Fibroblast of the aortic adventitia (primary cell): ENCODE measurements at places on chromosomes 1 and 21. TPM values are rescaled to one million over a fixed set of nuclear protein-coding genes. Genes with fewer than 3 reads are reported as not detected.

GRCh38 chr1:91680556-91681155, 180.0 kb downstream of the CDC7 start:
- DNase-seq = no peak

GRCh38 chr1:24103408-24103807, 8.5 kb downstream of the MYOM3 start:
- no peak for DNase-seq

DNA sequence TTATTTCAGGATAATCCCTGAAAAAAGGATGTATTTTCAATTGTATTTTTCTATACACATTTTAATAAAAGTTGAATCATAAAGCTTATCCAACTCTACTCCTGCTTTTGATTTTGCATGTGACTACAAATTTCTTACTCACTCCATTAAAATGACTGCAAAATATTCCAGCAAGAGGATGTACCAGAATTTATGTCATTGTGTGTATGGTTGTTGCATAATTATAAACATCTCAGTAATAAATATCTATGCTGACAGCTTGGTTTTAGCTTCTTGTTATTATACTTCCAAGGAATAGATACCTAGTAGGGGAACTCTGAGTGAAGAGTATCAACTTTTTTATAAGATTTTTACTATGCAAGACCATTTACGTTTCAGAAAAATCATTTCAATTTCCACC, 463.2 kb upstream of the RUNX1 start:
- DNase-seq = no peak

DNA sequence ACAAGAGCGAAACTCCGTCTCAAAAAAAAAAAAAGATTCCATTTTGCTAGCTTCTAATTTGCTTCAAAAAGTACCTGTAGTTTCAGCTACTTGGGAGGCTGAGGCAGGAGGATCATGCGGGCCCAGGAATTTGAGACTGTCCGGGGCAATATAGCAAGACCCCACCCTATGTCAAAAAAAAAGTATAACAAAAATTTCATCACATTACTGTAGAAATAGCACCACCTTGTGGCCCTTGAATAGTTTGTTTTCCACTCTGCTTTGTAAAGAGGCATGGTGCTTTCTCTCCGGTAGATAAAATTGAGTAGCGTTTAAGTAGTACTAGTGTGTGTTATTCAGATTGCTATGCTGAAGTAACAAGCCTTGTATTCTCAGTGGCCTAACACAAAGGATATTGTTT, 18.2 kb upstream of the MSTO1 start:
- peak; percentile 84 for DNase-seq

- DNase-seq = no peak
Measured at GRCh38 chr1:156165083-156165482, 11.7 kb downstream of the SEMA4A start.

Gene SYPL2
- total RNA-seq = 0.25 and 1.7 TPM in 2 replicates

DNA sequence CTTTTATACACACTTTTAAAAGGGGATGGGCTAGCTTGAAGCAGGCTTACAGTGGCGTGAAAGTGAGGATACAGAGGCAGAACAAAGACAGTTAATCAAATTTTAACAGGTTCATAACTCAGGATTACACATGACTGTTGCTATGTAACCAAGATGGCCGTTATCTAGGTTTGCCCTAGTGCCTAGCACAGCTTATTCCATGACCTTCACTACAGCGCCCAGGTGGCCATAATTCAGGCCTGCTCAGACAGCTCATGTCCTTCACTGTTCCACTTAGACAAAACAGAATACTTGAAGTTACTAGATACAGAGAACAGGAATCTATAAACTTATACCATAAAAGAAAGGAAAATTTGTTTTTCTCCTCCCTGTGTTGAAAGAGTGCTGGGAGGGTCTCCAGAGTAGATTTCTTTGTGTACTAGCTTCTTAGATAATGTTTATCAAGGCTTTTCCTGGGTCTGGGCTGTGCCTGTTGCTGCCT, 6.2 kb upstream of the SPRR2F start:
- no peak for DNase-seq

GRCh38 chr21:15669247-15669646, 60.5 kb upstream of the USP25 start:
- DNase-seq = peak; percentile 35

Gene TMPRSS3
- total RNA-seq = not detected in 2 replicates

DNA sequence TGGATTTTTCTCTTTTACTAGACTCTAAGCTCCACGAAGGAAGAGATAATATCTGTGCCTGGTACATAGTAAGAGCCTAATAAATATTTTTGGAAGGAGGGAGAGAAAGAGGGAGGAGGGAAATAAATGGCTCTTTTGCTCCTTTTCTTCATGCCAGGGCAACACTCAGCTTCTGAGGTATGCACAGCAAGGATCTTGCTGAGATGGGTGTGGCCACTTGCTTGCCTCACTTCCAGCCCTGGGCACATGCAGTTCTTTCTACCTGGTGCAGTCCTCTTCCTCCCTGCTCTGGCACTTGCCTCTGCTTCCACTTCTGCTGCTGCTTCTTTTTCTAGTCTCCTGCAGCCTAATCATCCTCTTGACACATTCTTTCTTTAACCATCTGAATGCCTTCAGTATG, 148.1 kb downstream of the FGGY start:
- peak; percentile 67 for DNase-seq

DNA sequence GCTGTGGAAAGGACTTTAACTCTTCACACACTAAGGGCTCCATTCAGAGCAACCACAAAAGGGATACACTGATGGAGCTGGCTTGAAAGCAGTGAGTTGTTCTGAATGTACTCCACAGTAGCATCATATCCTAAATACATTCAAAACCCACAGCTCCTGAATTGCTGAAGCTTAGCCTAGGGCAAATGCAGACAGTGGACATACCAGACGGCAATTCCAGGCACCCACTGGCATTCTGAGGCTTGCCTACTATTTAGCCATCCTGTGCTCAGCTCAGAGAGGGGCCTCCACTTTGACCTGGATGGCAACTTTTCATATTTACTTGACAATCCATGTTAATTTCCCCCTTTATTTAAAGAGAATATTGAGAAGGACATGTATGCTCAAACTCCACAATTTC, 303.5 kb downstream of the NTNG1 start:
- no peak for DNase-seq

DNA sequence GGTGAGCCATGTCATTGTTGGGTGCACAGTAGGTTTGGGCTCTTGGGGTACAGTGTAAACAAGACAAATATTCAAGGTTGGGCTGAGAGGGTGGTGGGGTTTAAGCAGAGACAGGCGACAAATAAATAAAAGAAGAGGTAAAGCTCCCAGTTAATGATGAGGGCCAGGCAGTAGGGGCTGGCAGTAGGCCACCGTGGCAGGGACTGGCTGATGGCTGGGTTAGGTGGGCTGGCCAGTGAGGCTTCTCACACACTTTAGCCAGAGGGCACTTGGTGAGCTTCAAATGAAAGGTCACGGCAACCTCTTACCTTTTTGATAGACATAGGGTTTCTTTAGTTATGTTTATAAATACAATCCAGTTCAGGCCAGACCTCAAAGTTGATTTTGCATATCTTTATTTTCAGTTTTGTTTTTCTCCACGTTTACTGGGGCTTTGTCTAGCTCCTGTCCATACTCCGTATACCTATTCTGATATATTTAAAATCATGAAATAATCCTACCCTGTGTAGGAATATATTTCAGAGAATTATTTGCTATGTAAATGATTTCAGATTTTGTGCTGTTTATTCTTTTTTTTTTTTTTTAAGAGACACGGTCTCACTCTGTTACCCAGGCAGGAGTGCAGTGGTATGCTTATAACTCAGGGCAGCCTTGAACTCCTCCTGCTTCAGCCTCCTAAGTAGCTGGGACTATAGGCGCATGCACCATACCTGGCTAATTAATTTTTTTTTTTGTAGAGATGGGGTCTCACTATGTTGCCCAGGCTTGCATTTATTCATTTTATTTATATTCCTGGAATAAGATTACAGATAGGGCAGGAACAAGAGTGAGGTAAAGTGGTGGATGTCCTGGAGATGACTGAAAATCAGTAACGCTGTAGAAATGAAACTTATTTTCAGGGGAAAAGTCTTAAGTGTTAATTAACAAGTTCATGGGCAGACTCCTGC, 122.7 kb downstream of the RYR2 start:
- DNase-seq = no peak

DNA sequence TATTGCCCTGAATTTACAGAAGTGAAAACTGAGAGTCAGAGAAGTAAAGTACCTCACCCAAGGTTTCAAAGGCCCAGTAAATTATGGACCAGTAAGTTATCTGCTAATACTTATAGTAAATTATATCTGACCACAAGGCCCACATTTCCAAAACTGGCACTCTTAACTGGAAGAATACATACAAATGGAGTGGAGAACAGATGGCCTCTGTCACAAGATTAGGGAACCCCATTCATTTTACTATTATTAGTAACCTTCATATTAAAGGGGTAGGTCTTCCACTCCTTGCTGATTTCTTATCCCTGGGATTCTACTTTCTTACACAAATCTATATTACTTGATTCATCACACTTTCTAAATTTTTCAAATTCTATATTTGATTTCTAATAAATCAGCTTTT, 588.8 kb downstream of the NEGR1 start:
- DNase-seq = no peak

DNA sequence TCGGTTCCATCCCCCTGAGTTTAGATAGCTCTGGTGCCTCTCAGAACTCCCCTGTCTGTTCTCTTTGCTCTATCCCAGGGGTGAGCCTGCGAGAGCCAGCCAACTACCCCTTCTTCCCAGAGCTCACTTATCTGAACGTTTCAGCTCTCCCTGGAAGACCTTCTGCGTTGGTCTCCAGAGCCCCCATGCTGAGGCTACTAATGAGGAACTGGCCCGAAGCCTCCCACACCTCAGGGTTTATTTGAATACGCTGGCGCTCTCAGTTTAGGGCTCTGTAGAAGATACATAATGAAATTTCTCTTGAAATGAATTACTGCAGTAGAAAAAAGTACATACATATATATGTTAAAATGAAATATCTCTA, 43.5 kb downstream of the TCEANC2 start:
- no peak for DNase-seq

Gene OR2T11
- total RNA-seq = not detected in 2 replicates

Gene TMEM82
- not detected in 2 replicates for total RNA-seq

Gene VHLL
- total RNA-seq = not detected in 2 replicates

Gene SPRR1A
- not detected in 2 replicates for total RNA-seq

GRCh38 chr1:57307392-57308170, 116.3 kb downstream of the DAB1 start:
- DNase-seq = no peak

- no peak for DNase-seq
Measured at GRCh38 chr21:39097335-39097861, 85.9 kb downstream of the PSMG1 start.

DNA sequence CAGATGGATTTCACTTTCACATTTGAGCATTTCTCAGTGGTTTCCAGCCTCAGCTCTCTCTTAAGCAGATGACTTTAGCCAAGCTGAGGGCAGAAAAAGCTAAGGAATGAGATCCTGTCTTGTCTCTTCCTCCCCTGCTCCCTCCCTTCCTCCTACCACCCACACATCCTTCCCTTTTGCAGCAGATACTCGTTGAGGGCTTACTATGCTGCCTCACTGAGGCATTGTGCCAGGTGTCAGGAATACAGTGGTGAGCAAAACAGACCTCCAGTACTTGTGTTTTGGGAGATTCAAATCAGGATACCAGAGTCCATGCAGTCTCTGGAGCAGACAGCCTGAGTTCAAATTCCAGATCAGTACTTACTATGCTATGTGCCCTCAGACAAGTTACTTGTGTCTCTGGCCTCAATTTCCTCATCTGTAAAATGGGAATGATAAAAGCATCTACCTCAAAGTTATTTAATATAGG, 43.2 kb downstream of the KIF26B start:
- DNase-seq = peak; percentile 78

- peak; percentile 95 for DNase-seq
Measured at GRCh38 chr1:183942933-183943693, 94.4 kb downstream of the COLGALT2 start.

- DNase-seq = no peak
Measured at GRCh38 chr1:11280719-11281376, 7.8 kb downstream of the UBIAD1 start.

DNA sequence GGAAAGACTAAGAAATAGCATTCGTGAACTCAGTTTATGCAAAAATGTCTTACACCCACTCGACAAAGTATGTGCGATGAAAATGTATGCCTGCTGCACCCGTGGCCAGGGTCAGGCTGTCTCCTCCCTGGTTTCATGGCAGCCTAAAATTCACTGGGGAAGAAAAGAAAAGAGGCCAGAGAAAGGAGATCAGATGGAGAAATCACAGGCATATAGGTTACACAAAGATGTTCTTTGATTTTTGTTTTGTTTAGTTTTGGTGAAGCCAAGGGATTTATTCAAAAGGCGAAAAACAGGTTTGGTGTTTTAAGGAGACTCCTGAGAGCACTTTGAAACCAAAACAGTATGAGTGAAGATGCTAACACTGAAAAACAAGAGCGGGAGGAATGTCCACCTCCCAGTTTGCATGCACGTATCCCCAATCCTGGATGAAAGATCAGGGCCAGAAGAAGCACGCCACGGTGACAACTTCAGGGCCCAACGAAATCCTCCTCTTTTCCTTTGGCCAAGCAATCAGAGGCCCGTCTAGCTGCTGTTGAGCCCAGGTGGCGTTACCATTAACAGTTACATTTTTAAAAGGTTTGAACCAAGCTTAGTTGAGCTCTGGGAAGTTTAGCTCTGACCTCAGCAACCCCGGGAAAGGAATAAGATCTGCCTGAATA, 992 bp upstream of the SSX2IP start:
- no peak for DNase-seq

DNA sequence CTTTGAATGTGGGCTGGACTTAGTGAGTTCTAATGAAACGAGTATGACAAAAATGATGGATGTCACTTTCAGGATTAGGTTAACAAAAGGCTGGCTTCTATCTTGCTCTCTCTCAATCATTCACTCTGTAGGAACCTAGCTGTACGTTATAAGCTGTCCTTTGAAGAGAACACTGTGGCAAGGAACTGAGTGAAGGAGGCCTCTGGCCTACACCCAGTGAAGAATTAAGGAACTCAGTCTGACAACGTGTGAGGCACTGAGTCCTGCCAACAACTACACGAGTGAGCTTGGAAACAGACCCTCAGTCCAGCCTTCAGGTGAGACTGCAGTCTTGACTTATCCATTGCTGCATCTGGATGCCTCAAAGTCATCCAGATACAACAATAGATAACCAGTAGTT, 3.3 kb upstream of the DNTTIP2 start:
- no peak for DNase-seq
